NCI-H1048 (cell line): ENCODE measurements at places on chromosomes 2 and 18.

DNA sequence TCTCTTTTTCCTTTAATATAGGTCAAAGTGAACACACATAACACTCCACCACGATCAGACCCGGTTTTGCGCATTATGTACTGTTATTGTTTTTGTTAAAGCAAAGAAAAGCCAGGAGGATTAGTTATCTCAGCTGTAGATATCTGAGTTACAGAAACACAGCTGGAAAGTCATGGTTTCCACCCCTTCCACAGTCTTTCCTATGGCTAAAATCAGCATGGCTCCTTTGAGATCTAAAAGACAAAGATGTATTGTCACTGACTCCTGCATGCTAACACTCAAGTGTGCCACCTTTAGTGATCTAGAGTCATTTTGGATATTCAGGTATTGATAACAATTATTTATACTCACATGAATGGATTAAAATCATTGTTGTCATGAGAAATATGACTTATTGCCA, 260.0 kb downstream of the FIGN start:
- no peak for DNase-seq

- DNase-seq, result no peak
These were observed 276.3 kb downstream of the SETBP1 start for GRCh38 chr18:44957025-44957424.

GRCh38 chr2:148860037-148860436, 15.0 kb upstream of the KIF5C start:
- DNase-seq, result no peak

DNA sequence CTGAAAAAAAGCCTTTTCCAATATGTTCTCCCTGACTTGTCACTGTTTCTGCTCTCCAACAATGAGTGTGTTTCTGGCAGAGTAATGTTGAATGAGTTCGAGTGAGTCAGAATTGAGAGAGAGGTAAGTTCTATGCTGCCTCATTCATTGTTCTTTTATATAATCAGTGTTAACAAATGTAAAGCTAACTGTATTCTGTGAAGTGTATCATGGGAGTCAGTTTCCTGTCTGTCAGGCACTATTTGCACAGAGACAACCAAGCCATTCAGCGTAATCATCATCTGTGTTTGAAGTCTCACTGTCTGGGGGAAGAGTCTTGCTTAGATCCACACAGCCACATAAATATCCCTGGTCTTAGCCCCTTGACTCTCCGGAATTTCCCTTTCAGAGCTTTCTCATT, 22.0 kb upstream of the UPP2 start:
- no peak for DNase-seq

- DNase-seq, result no peak
These were observed 105.2 kb upstream of the YWHAQ start for GRCh38 chr2:9736021-9736420.

- no peak for DNase-seq
These were observed 67.0 kb downstream of the LBH start for GRCh38 chr2:30298302-30298701.
